Hypothalamus (tissue), 51 donors: ENCODE measurements at places on chromosomes 2 and 18.

DNA sequence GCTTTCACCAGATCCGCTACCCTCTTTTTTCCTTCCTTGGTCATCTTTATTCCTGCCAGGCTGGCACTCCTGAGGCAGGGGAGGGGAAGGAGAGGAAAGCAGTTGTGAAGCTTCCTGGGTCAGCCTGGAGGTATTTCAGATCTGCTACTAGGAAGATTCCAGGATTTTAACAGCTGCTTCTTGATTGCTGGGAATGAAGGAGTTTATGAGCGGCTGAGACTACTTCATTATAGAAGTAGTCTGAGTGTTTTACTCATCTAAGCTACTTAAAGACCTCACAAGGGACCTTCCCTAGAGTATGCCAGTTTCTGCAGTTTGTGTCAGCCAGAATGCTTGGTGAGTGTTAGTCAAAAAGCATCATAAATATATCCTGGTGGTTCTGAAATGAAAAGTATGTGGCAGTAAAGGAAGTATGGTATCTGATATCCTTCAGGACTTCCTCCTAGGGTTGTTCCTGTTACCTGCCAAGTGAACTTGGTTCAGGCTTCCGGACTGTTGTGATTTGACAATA, 1.9 kb downstream of the TANC1 start:
- DNase-seq: no peak

GRCh38 chr18:36812678-36813077, 16.1 kb downstream of the TPGS2 start:
- no peak for DNase-seq

- no peak for DNase-seq
These were observed 104.8 kb downstream of the MTCL1 start for GRCh38 chr18:8810157-8810556.

DNA sequence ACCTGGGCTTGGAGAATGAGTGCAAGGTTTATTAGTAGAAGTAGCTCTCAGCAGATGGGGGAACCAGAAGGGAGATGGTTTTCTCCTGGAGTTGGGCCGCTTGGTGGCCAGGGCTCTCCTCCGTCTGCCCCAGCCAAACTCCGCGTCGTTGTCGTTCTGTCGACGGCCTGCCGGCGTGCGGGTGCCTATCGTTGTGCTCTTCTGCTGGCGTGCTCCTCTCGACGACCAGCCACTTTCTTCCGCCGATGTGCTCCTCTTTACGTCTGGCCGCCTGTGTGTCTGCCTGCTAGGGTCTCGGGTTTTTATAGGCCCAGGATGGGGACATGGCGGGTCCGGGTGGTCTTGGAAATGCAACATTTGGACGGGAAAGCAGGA, 119.1 kb downstream of the BMPR2 start:
- no peak for DNase-seq

DNA sequence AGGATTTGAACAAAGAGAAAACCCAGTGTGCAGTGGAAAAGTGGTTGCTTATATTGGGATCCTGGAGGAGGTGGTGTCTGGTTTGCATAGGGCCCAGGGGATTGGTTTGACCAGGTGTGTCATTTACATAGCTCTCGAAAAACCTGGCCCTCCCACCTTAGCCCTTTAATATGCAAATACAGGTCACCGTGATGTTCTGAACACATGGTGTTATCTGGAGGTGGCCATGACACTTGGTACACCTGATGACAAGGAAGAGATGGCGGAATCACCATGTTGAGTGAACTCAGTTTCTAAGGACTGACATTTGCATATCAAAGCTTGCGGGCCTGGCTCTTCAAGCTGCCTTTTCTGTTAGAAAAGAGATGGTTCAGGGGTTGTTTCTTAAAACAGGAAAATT, 2.3 kb upstream of the NAPG start:
- DNase-seq: no peak

GRCh38 chr2:101107241-101107640, 43.9 kb downstream of the TBC1D8 start:
- no peak for DNase-seq

DNA sequence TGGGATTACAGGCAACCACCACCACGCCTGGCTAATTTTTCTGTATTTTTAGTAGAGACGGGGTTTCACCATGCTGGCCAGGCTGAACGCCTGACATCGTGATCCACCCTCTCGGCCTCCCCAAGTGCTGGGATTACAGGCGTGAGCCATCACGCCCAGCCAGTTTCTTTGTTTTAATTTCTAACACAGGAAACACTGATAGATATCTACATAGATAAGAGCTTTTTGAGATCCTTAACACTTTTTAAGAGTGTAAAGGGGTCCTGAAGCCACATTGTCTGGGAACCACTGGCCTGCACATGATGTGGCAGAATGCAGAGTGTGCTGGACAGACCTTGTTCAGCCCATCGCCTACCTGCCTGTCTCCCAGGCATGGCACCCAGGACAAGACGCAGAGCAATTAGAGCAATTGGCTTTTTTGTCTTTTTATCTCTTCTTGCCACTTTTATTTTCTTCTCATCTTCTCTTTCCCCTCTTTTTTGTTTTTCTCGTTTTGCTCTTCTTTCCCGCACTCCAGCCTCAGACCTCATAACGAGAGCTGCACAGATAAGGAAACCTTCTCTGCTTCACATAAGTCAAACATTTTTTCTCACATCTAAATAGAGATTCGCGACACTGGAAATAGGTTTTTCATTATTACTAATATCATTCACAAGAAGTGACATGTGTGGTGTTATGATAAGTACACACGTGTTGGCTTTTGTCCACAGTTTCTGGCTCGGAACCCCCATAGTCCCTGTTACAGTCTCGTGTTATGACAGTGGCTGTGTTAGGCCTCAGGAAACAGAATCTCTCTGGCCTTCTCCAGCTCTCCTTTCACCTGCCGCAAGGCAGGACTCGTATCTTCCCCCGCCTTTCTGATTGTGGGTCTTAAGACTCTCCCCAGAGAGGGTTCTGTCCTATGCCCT, 25.2 kb upstream of the GPR55 start:
- DNase-seq: no peak
